ENCODE measurements at places on chromosomes 3 and 15.

GRCh38 chr3:117435506-117435905, 725.9 kb downstream of the TUSC7 start:
- DNase-seq: no peak

DNA sequence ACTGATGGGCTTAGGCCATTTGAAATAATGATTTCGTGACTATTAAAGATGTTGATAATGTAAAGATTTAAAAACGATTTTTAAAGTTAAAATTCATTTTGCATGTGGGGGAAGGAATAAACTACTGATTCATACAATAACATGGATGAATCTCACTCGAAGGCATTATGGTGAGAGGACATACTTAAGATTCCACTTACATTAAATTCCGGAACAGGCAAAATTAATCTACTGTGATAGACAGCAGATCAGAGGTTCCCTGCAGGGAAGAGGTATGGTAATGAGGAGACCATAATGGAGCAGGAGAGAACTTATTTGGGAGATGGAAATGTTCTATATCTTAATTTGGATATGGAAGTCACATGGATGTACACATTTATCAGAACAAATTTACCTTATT, 28.4 kb upstream of the RAB6B start:
- DNase-seq: peak; percentile 58

- no peak for DNase-seq
Measured at GRCh38 chr15:98844261-98844660, 163.3 kb downstream of the PGPEP1L start.

GRCh38 chr15:31444844-31445243, 118.2 kb downstream of the KLF13 start:
- no peak for DNase-seq

GRCh38 chr3:33007776-33008175, 56.3 kb downstream of the CCR4 start:
- no peak for DNase-seq

GRCh38 chr15:72140088-72140487, 21.9 kb downstream of the SENP8 start:
- no peak for DNase-seq

DNA sequence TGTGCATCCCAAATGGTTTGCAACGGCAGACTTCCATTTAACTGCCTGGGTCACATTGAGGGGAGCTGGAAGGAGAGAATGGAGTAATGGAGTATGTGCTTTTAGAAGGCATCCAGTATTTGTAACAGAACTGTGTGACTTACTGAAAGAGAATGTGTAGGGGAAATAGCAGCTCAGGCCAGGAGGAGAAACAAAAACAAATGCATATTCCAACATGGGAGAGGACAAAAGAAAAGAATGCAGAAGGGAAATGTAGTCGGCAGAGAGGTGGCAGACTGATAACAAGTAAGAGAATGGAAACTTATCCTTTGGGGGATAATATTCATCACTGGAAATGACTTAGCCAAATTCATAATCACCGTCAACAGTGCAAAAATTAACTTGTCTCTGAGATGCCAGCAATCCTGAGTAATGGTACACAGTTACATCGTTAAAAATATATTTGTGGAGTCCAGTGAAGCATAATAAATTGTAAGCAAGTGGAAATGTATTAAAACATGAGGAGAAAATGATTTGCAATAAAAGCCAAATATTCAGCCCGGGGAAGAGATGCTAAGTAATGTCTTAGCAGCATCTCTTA, 294.9 kb upstream of the SGO1 start:
- peak; percentile 20 for DNase-seq

GRCh38 chr15:96343113-96344059, 12.9 kb downstream of the NR2F2 start:
- DNase-seq: no peak

DNA sequence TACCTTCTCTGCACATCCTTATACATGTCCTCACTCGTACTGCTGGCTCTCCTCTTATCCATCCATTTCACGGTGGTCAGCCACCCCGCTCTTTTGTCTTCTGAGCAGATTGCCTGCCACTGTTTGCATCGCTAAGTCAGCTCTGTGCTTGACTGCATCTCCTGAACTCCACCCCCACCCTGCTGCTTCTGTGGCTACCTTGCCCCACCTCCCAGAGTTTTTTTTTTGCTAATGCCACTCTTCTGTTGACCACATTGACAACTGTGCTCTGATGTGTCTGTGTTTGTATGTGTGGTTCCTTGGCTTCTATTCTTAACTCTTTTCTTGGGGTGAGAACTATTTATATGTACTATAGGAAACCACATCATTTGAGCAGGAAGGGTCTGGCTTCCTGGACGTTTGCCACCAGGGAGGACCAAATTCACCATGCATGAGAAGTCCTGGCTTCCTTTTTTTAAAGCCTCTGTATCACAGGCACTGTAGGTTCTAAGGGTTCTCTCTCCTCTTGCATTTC, 12.8 kb upstream of the MTMR10 start:
- DNase-seq: peak; percentile 56

DNA sequence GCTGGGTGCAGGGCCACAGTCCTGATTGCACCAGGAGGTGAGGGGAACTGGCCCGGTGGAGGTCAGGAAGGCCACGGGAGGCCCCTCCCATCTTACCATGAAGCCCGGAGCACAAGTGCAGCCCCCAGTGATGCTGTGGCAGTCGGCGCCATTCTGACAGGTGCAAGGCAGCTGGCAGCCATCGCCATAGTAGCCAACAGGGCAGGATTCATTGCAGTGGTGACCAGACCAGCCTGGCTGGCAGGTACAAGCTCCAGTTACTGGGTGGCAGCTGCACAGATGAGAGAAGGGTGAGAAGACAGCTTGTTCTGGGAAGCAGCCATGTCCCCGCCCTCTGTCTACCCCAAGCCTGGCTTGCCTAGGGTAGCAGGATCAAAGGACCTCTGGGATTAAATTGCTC, 88.2 kb downstream of the RAB11A start:
- no peak for DNase-seq
